ENCODE measurements at places on chromosomes 11 and 22.

- peak; percentile 68 for DNase-seq
Observed at GRCh38 chr22:30196141-30196879, 50.2 kb downstream of the LIF start.

DNA sequence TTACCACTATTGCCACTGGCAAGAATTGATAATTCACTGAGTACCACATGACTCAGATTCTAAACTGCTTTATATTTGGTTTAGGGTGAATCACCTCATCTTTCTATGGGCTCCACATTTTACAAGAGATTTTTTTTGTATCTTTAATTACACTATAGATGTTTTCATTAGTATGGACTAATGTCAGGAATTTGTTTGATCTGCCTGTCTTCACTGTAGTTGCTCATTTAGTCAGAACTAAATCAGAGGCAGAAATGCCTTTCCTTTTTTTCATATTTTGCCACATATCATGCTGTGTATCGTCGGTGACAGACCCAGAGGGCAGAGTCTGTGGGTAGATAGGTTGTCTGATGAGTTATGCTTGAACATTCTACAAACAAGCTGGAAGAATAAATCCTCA is 524.1 kb downstream of the METTL15 start:
- DNase-seq, result no peak

DNA sequence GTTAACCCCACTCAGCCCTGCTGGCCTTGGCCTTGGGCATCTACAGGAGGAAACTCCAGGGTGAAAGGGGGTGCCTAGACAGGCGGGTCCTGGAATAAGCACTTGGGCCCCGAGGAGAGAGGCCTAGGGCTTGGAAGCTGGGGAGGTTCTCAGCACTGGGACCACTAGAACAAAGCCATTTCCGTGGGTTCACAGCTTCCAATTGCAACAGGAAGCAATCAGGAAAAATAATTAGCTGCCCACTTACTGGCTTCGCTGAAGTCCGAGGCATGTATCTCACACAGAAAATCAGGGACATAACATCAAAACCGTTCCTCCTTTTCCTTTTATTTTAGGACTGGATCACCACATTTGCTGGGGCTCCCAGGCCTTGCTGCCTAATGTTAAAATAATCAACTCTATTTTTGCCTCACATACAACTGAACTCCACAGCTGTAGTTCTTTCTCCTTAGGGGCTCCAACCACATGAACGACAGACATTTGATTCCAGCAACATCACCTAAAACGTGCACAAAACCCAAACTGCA is 161.1 kb upstream of the GRK3 start:
- DNase-seq, result no peak

GRCh38 chr11:63888170-63889086 is 28.5 kb downstream of the RCOR2 start:
- peak; percentile 78 for DNase-seq

- DNase-seq, result no peak
Observed at GRCh38 chr11:579830-580601, 3.7 kb downstream of the PHRF1 start.

DNA sequence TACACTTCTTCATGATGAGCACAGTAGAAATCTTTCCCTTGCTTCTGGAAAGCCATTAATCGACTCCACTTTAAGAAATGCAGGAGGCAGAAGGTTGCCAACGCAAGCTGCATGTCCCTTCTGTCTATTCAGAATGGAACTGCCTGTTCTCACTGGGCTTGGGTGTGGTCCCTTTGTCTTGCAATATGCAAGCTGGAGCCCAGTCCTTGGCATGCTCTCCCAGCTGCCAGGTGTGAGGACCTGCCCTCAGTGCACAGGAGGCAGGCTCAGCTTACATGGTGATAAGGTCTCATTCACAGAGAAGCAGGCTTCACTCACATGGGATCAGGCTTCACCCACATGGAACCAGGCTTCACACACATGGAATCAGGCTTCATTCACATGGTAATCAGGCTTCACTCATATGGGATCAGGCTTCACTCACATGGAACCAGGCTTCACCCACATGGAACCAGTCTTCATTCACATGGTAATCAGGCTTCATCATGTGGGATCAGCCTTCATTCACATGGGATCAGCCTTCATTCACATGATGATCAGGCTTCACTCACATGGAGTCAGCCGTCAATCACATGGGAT is 59.2 kb upstream of the USP47 start:
- no peak for DNase-seq

- DNase-seq, result no peak
Observed at GRCh38 chr11:99184146-99184545, 163.4 kb downstream of the CNTN5 start.

DNA sequence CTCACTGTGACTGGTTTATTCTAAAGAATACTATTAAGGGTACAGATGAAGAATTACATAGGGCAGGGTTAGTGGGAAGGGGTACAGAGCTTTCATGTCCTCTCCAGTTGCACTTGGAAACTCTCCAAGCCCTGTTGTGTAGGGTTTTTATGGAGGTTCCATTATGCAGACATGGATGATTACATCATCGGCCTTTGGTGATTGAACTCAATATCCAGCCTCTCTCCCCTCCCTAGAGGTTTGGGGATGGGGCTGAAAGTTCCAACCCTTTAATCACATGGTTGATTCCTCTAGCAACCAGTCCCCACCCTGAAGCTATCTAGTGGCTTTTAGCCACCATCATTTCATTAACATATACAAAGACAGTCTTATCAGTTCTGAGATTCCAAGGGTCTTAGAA is 472.6 kb downstream of the BUD13 start:
- DNase-seq, result no peak

- no peak for DNase-seq
Observed at GRCh38 chr11:59854871-59855270, 9.6 kb upstream of the CBLIF start.

DNA sequence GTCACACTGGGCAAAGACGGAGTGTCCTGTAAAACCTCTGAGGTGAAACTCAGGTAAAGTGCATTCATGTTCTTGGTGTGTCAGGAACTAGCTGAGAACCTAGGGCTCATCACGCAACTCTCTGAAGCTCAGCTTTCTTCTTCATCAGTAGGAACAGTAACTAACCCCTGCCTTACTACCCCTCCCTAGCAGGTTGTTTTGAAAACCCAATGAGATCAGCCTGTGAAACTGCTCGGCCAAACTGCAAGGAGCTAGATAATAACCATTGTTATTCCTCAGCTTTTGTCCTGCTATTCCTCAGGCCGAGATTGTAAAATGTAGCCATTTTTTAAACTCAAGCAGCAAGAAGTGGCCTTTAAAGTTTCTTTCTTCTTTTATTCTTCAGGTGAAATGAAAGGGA is 9.8 kb upstream of the FJX1 start:
- no peak for DNase-seq

DNA sequence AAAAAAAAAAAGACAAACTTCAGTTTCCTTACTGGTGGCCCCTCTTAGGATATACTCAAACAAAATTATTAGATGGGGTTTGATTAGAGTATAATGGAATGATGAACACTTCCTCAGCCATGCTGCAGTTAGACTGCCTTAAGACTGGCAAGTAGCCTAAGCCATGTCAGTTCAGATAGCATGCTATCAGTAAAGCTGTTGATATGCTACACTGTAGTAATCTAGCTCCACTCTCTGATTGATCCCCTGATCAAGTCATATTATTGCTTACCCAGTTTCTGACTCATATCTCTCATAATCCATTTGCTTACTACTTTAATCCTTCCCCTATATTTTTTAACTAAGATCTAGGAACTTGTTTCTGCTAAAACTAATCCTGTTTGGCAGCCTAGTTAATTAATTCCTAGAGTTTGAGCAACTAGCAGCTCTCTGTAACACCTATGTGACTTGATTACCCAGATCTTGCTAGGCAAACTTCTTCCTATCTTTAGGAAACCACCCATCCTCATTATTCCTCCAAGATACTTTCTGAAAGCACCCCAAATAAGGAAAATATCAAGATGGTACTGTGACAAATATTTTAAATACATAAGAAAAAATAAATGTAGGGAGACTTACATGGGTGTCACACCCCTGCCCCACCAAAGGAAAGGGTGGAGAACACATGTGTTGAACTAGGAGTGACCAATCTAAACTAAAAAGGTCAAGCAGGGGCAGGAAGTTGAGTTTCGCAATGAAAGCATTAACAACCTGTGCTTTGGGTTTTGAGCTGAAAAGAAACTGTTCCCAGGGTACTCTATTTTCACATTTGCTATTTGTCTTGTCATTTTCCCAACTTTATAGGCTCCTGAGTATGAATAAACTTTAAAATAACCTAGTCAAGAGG is 43.2 kb downstream of the PIK3C2A start:
- no peak for DNase-seq

- no peak for DNase-seq
Observed at GRCh38 chr11:88415495-88415894, 78.0 kb upstream of the CTSC start.

DNA sequence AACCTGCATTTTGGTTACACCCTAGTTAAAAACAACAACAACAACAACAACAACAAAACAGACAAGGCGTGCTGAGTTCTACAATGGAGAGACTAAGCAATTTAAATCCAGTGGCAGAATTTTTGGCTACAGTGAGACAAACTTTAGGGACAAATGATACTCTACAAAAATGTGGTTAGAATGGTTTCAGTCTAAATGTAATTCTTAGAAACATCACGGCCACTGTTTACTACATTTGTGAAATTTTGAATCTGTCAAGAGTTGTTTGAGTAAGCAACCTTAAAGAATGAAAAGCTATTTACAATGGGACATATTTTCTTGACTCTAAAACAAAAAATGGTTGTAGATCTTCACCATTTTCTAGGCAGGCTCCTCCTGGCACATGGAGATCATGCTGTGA is 259.4 kb downstream of the SWAP70 start:
- DNase-seq, result no peak

GRCh38 chr11:57681168-57681567 is 13.3 kb downstream of the ZDHHC5 start:
- DNase-seq, result no peak

DNA sequence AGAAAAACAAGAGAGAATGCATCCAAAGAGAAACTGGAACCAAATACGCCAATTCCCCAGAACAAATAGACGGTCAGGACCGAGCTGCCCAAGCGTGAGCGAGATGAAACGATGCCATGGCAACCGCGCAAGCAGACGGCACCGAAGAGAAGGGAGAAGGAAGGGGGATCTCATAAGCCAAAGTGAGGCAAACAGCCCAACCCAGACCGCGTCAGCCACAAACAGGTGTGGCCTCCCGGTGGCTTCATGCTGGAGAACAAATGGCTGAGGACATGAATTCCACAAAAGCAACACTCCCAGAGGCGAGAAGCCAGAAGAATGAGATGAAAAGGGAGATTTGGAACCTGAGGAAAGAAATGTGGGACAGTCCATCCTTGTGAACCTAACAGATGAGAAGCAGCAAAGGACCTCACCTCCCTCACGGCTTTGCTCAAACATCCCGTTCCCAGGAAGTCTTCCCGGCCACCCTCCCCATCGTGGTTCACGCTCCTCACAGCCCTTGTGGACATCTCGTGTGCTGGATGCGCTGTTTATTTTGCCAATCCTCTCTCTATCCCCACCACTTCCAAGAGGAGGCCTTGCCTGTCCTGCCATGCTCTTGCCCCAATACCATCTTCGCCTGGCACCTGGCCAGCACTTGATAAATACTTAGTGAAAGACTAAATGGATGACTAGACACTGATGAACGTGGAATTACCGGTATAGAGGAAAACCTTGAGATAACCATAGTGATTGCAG is 89.1 kb upstream of the RTL6 start:
- DNase-seq, result no peak

GRCh38 chr11:69211540-69211919 is 55.8 kb downstream of the SMIM38 start:
- DNase-seq, result no peak

- no peak for DNase-seq
Observed at GRCh38 chr11:125371431-125371935, 124.6 kb downstream of the FEZ1 start.

GRCh38 chr11:86595451-86595850 is 77.0 kb downstream of the ME3 start:
- no peak for DNase-seq

DNA sequence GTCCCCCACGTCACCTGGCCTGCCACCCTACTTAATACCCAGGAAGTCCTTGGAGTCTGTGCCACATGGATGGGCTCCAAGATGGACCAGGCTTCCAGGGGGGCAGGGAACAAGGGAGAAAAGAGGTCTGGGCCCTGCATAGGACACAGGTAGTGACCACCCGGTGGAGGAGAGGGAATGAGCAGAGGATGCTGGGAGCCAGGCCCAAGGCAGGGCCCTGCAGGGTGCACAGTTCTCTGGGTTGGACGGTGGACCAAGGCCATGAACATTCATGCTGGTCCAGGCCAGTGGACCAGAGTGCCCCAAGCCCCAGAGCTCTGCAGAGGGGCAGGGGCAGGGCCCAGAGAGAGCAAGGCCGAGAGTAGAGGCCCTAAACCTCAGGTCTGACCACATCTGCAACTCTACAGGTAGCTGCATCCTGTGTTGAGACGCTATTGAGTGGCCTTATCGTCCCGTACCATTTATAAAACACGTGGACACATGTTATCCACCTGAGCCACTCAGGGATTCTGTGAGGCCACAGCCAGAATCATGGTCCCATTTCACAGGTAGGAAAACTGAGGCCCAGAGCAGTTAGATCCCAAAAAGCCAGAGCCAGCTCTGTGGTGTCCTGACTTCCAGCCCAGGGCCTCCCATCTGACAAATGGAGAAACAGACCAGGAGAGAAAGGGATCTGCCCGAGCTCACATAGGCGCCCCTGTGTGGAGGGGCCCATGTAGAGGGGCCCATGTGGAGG is 46.4 kb downstream of the IGLL5 start:
- DNase-seq, result no peak

DNA sequence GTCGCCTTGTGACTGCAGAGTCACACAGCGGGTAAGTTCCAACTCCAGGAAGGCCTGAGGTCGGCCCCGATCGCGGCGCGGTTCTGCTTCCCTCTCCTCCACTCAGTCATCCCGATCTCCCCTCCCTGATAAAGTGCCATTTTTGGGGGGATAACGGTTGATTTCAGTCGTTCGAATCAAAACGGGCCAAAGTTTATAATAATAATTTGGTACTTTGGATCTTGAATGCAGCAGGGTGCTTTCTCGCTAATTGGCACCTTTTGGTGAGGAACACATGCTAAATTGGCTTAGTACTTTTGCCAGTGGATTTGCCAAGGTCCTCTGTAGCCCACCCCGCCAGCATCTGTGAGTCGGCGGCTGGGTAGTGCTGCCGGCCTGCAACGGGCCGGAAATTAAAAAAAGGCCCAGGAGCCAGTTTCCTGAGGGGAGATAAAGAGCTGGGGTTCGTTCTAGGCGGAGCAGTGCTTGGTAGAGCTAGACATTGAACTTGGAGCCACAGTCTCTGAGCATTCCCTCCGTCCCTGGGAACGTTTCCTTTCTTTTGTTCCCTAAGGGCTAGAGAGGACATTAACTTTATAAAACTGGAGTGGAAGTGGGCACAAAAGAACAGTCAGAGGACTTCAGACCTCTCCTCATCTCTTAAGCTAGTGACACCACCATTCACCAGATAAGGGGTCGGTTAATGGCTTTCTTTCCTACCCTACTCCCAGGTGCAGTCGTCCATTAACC is 997 bp downstream of the UBE2L3 start:
- DNase-seq, result peak; percentile 42

GRCh38 chr11:65590240-65590738 is 5.3 kb downstream of the KCNK7 start:
- no peak for DNase-seq
